Neural progenitor cell (in vitro differentiated cells): ENCODE measurements at places on chromosomes 2 and 18.

- peak; percentile 34 for DNase-seq
Observed at GRCh38 chr2:135744760-135745314, 3.2 kb downstream of the UBXN4 start.

GRCh38 chr2:101305492-101306078 lies 2.9 kb downstream of the RNF149 start:
- no peak for DNase-seq

DNA sequence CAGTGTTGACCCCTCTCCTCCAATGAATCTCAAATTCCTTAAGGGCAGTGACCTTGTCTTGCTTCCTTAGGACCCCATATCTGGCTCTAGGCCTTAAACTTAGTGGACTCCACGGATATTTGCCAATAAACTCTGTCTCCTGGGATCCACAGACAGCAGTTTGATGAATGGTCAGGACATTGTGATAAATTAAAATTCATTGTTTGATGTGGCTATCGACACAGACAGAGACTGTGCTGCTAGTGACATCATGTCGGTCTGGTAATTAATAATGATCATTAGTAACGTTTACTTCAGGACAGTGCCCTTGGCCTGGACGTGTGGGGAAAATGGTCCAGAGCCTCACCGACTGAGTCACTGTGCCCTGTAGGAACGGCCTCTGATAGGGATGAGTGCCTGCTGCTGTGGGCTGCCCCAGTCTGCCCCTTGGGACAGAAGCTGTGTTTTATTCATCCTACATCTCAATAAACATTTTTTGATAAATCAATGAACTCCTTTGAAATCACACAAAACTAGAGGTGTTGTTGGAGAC lies 5.2 kb upstream of the SLC35F6 start:
- no peak for DNase-seq

GRCh38 chr2:239247401-239248245 lies 153.2 kb downstream of the HDAC4 start:
- no peak for DNase-seq

DNA sequence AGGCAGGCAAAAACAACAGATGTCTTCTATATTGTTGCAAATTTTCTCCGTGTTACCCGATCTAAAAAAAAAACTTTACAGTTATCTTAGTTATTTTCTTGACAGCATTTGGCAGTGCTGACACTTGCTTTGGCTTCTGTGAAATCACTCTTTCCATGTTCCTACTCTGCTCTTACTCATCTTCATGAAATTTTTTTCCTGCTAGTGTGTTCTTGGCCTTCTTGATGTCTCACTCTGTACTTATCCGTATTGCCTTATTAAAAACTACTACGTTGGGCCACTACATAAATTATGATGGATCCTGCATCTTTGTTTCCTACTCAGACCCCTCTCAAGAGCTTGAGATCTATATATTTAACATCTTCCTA lies 134.4 kb downstream of the IKZF2 start:
- no peak for DNase-seq

- DNase-seq: no peak
Observed at GRCh38 chr2:19120941-19121750, 237.3 kb downstream of the OSR1 start.

DNA sequence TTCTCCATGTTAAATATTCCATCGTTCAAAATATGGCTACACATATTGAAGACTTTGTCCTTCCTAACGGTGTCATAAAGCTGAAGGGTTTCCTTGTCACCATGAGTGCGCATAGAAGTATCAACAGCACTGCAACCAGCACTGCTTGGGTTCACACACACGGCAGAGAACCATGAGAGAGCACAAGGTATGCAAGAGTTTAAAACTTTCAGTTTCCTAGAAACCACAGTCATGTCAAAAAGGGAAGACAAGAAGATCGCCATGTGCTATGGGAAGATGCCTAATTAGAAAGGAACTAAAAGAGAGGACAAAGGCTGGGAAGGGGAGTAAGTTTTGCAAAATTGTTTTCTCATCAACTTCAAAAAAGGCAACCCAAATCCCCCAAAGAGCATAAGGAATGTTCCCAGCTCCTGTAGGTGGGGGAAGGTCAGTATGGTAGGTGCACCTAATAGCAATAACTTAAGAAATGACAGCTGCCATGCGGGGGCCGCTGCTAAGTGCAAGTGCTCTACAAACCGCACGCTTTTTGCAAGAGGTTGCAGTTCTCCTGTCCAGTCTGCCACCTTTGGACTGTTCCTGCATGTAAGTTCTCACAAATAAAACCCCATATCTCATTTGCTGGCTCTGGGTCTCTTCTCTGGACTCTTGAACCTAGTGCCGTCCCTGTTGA lies 136.8 kb downstream of the TMEM163 start:
- DNase-seq: no peak

DNA sequence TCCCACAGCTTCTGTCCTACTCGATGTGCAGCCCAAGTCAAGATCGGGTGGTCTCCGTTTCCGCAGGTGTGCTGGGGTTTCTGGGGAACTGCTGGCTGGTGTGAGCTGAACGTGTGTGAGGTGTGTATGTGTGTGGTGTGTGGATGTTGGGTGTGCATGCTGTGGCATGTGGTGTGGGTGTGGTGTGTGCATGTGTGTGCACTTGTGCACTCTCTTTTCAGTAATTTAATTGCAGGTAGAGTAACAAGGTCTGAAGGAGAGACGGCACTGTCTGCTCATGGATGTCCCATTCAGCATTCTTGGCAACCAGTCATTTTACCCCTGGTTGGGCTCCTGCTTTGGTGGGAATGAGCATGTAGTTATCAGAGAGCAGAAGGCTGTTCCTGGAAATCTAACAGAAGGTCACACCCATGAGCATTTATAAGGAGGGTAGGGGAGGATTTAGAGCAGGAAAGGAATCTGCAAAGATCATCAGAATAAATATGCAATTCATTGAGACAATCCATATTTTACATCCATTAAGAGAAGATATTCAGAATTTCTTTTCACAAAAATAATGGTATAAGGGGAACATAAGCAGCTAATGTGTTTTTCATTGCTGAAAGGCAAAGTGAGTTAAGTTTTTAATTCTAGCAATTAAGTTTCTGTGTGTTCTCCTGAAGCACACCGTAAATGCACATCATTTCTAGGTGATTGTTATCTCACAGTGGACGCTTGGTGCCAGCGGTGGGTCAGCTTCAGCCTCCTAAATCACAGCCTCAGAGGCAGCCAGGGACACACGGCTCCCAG lies 60.7 kb downstream of the ADI1 start:
- no peak for DNase-seq

- no peak for DNase-seq
Observed at GRCh38 chr2:60446413-60447267, 106.8 kb downstream of the BCL11A start.

DNA sequence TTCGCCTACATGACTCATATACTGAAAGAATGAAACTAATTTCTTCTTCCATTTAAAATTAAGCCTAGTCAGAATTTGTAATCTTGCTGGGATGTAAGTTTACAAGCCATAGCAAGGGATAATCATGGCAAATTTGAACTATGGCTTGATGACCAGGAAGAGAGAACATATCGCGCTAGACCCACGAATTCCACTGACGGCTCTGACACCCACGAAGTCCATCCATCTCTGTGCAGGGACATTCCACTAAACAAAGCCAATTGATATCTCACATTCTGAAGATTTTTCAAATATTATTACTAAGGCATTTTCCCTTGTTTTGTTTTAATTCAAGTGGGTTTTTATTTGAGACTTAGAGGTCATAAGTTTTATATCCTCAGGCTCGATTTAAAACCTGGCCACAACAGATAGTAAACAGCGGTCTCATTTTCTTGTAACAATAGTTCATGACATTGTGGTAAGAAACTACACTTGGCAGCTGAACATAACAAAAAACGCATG lies 113.0 kb downstream of the QPCT start:
- DNase-seq: no peak

GRCh38 chr2:136137982-136138381 lies 20.0 kb upstream of the CXCR4 start:
- no peak for DNase-seq

- no peak for DNase-seq
Observed at GRCh38 chr2:233919938-233920337, 2.8 kb downstream of the TRPM8 start.

- DNase-seq: peak; percentile 94
Observed at GRCh38 chr2:172086241-172087206, 1.2 kb downstream of the DLX1 start.

GRCh38 chr18:524466-524865 lies 24.0 kb upstream of the COLEC12 start:
- no peak for DNase-seq

DNA sequence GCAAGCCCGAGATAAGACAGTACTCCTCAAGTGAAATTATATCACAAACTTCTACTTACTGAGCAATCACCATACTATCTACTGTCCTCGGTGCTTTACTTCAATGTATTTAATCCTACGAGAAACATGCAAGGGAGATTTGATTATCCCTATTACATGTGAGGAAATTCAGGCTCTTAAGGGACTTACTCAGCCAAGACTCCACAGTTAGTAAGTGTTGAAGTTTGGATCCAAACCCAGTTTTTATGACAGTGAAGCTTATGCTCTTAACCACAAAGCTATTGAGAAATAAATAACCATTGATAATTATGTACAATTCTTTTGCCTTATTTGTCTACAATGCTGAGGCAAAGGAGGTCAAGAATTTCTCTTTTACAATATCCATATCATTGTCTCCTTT lies 672.9 kb upstream of the ACVR2A start:
- DNase-seq: no peak

DNA sequence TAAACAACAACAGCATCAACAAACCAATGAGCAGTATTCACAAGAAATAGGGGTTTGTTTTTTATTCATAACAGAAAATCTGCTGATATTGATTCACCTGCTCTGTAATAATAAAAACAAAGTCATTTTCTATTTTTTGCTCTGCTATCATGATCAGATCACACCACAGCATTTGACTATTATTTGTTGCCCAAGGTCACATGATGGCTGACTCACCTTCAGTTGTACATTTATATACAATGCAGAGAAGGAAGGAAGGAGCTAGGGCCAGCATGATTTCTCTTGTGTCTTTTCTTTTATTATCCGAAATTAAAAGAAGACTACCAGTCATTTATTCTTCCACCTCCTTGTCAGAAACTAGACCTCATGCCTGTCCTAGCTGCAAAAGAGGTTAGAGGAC lies 1427.7 kb upstream of the CELF4 start:
- no peak for DNase-seq

- no peak for DNase-seq
Observed at GRCh38 chr2:150621526-150622213, 134.2 kb upstream of the RND3 start.

GRCh38 chr2:43055086-43055912 lies 171.1 kb downstream of the ZFP36L2 start:
- no peak for DNase-seq

DNA sequence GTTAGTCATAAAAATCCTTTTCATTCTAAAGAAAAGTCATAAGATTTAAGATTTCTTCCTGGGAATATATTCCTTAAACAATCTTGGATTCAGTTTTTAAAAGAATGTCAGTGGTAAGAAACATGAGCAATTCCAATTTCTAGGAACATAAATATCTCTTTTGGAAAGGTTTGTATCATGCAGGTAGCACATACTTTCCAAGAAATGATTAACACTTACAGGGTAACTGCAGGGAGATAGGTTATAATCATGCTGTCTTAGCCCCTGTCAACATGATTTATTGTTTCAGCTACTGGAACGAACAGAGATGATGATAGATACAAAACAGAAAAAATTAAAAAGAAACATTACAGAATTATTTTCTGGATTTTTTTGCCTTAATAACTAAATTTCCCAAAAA lies 1537.7 kb downstream of the LRP1B start:
- DNase-seq: no peak

DNA sequence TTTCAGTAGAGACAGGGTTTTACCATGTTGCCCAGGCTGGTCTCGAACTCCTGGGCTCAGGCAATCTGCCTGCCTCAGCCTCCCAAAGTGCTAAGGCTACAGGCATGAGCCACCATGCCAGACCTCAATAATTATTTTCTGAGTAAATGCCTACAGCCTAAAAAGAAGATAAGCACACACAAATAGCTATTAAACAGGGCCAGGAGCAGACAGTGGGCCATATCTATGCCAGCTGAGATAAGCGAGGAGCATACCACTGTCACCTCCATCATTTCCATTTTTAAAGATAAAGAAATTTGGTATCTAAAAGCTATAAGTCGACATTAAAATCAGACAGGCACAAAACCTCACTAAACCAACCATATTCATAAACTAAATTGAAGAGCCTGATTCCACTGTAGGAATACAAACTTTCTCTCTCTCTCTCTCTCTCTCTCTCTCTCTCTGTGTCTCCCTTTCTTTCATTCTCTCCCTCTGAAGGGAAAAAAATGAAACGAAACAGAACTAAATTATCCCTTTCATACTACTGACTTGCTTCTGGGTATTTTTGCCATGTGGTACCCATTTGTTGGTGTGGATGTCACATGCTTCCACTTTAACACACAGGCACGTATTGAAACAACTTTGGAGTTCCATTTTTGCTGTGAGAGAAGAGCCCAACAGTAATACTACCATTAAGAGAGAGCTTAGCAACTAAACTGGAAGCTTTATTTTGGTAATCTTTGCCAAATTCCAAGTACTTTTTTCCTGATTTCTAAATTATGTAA lies 51.0 kb downstream of the FARSB start:
- DNase-seq: no peak

- no peak for DNase-seq
Observed at GRCh38 chr18:35861367-35862118, 110.9 kb upstream of the RMP24 start.

- no peak for DNase-seq
Observed at GRCh38 chr2:98959810-98960507, 23.9 kb upstream of the CRACDL start.

DNA sequence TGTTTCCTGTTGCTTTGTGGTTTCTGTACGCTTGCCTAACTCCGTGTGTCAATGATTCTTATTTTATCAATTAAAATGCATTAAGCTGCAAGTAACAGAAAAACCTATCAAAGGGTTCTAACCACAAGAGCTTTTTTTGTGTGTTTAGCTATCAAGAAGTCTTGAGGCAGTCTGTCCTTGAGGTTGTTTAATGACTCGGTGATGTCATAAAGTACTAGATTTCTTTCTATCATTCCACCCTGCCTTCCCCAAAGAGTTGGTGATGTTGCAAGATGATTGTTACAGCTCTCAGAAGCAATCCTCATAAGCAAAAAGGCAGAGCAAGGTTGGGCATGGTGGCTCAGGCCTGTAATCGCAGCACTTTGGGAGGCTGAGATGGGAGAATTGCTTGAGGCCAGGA lies 51.9 kb upstream of the SPTBN1 start:
- DNase-seq: no peak

DNA sequence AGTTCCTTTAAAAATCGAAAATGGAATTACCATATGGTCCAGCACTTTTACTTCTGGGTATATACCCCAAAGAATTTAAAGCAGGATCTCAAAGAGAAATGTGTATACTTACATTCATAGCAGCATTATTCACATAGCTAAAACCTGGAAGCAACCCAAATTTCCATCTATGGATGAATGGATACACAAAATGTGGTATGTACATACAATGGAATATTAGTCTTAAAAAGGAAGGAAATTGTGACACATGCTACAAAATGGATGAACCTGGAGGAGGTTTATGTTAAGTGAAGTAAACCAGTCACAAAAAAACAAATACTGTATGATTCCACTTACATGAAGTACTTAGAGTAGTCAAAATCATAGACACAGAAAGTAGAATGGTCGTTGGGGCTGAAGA lies 147.9 kb upstream of the LTBP1 start:
- DNase-seq: no peak
